Caki2 (cell line): ENCODE measurements at places on chromosomes 13 and 19. TPM values are rescaled to one million over a fixed set of nuclear protein-coding genes. Genes with fewer than 3 reads are reported as not detected.

DNA sequence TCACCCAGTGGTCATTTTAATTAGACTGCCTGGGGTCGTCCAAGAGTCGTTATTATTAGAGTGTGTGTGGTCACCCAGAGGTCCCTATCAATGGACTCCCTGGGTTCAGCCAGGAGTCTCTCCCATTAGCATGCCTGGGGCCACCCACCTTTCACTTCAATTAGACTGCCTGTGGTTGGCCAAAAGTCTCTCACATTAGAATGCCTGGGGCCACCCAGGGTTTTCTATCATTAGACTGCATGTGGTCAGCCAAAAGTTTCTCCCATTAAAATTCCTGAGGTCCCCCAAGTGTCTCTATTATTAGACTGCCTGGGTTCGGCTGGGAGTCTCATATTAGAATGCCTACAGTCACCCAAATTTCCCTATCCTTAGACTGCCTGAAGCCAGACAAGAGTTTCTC is 1472.6 kb downstream of the UQCRFS1 start:
- DNase-seq = no peak

GRCh38 chr19:4100647-4101495 is 23.1 kb downstream of the MAP2K2 start:
- no peak for DNase-seq

DNA sequence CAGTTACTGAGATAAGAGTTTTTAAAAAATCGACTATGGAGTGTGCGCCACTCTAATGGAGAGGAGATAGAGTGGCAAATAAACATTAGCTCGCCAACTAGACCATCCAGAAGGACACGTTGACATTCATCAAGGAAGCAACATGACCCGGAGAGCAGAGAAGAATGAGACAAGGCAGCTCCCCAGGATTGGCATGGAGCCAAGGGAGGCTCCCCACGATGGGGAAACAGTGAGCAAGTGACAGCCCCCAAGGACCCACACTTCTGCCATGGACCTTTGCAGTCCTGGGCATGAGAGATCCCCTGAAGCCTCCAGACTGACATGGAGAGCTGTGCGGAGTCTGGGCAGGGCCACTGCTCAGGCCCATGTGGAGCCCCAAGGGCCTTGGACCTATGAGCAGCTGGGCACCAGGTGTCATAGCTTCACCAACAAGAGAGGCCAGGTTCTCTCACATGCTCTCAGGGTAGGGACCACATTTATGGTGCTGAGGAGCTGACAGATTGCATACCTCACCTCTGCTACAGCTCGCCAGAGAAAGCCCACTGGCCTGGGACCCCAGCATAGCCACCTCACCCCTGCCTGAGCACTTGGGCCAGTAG is 6.7 kb downstream of the SIGLEC6 start:
- DNase-seq = no peak

ZNF208 gene
- total RNA-seq = not detected in 2 replicates

GRCh38 chr19:11014403-11014911 is 53.6 kb downstream of the SMARCA4 start:
- DNase-seq = no peak

CPB2 gene
- not detected in 2 replicates for total RNA-seq

GRCh38 chr19:44796701-44797115 is 12.2 kb upstream of the BCAM start:
- no peak for DNase-seq

SIAH3 gene
- total RNA-seq = not detected in 2 replicates

KLK12 gene
- total RNA-seq = not detected in 2 replicates

- peak; percentile 38 for DNase-seq
Measured at GRCh38 chr13:45325806-45326205, 15.2 kb downstream of the TPT1 start.

GRCh38 chr19:19371059-19371458 is 34.4 kb upstream of the GATAD2A start:
- no peak for DNase-seq

CEACAM8 gene
- total RNA-seq = not detected in 2 replicates

GRCh38 chr19:16069813-16070365 is 6.4 kb upstream of the TPM4 start:
- DNase-seq = no peak

DNA sequence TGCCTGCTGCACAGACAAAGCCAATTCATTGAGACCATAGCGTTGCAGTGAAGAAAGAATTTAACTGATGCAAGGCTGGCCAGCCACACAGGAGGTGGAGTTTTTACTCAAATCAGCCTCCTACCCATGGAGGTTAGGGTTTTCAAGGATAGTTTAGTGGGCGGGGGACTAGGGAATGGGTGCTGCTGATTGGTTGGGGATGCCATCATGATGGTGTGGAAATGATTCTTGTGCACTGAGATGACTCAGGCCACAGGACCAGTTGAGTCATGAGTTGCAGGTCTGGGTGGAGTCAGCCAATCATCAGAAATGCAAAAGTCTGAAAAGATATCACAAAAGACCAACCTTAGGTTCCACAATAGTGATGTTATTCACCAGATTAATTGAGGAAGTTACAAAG is 359.6 kb downstream of the FOXO1 start:
- DNase-seq = no peak

MISP3 gene
- total RNA-seq = 2.5 and 2.7 TPM in 2 replicates

- DNase-seq = no peak
Measured at GRCh38 chr19:45578861-45579260, 5.7 kb downstream of the OPA3 start.

DNA sequence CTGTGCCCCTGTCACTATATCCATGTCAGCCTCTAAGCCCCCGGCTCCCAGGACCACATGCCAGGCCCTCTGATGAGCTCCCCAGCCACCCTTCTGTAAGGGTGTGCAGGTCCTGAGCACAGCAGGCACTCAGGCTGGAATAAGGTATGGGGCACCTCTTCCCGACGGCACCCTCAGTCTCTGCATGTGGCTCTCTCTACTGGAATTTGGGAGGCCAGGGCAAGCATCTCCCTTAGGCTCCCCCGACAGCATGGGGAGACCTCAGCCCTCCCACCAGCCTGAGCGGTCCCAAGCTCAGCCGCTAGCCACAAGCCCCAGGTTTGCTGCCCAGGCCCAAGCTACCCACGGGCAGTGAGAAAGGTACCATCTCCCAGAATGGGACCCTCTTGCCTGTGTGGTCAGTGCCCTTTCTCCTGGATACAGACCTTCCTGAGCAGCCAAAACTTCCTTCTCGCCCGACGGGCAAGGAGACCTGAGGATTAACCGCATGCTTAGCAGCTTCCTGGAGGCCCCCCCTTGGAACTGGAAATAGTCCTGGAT is 22.5 kb upstream of the C19orf12 start:
- no peak for DNase-seq

DNA sequence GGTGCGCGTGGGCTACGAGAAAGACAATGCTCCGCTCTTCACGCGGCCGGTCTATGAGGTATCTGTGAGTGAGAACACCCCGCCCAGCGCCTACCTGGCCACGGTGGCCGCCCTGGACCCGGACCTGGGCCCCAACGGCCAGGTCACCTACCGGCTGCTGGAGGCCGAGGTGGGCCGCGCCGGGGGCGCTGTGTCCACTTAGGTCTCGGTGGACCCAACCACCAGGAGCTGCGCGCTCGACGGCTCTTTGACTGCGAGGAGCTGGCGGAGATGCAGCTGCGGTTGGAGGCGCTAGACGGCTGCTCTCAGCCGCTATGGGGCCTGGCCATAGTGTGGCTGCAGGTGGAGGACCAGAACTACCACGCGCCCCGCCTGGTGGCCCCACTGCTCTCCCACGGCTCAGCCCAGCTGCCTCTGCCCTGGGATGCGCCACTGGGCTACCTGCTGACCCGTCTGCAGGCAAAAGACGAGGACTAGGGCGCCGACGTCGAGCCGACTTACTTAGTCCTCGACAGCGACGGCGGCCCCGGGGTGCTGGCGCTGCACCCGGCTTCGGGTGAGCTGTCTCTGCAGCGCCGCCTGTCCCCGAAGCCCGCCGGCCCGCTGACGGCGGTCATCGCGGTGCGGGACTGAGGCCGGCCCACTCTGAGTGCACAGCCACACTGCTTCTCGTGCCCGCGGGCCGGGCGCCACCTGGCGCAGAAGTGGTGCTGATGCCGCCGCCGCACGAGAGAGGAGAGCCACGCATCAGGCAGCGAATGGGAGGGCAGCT is 173.0 kb downstream of the OLFM4 start:
- DNase-seq = no peak
